Fibroblast of skin of right biceps (primary cell): ENCODE measurements at places on chromosomes 3 and 15.

DNA sequence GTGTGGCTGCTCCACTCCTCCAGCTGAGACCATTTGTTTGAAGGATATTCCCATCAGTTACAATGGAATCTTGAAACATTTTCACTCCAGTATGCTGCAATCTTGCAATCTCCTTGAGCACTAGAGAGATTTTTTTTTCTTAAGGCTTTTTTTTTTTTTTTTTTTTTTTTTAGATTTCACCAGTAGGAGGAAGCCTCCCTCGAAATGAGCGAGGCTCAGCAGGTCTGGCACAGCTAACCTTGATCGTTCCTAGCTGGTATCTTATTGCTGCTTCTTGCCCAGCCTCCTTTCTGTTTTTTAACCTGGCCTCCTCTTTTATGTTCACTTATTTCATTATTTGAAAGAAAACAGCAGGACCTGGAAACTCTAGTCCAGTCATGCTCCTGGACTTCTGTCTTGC is 48.1 kb downstream of the RAP2B start:
- DNase-seq: peak; percentile 35

GRCh38 chr3:187125319-187126031 is 13.8 kb downstream of the RPL39L start:
- DNase-seq: no peak

DNA sequence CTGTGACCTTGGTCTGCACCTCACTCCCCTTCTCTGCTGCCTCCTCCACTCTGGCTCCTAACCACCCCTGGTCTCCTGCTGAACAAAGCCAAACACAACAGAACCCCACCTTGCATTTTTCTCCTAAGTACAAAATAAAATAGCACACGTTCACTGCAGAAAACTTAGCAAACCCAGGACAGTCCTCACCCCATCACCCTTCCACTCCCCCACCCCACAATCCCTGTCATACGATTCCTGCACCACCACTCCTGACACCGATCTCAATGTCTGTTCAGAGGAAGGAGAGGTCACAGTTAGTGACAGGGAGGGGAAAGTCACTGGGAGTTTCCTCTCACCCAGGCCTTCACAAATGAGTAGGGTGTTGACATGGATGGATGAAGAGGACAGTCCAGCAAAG is 4.2 kb downstream of the VPS33B start:
- no peak for DNase-seq

- DNase-seq: no peak
Measured at GRCh38 chr3:178129109-178129508, 407.1 kb upstream of the KCNMB2 start.

GRCh38 chr3:141875893-141876380 is 506 bp upstream of the ATP1B3 start:
- peak; percentile 72 for DNase-seq

DNA sequence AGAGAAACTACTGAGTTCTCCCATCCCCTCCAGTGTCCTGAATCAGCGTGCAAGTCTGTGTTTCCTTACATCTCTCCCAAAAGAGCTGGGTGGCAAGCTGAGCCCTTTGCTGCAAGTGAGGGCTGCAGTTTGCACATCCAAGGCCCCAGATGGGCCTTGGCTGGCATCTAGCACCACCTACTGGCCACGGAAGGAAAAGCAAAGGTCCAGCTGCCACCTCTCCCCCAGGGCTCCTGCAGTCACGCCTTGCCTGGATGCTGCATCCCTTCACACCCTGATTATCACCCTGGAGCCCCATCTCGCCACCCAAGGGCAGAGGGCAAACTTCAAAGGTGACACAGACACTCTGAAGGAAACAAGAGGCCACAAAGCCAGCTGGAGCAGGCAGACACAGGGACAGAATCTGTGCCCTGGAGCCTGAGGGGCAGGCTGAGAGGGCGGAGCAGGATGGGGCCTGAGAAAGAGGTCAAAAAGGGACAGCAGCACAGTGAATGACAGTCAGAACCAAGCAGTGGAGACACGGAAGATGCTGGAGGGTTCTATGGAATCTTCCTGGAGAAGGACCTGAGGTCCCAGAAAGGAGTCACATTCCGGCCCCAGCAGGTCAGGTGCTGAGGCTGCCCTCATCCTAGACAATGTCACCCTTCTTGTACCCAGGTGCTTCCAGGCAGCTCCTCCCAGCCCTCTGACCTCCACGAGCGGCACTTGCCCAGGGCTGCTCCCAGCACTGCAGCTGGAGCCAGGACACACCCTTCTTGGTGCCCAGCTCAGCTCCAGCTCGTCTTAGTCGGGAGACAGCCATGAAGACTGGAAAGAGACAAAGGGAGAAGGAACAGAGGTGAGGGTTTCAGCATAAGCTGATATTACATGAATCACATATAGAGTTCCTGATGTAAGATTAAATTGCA is 18.3 kb upstream of the NTRK3 start:
- peak; percentile 58 for DNase-seq

GRCh38 chr15:65476903-65477302 is 40.6 kb downstream of the DPP8 start:
- peak; percentile 78 for DNase-seq

GRCh38 chr3:40623567-40623966 is 98.8 kb downstream of the ZNF621 start:
- peak; percentile 10 for DNase-seq

DNA sequence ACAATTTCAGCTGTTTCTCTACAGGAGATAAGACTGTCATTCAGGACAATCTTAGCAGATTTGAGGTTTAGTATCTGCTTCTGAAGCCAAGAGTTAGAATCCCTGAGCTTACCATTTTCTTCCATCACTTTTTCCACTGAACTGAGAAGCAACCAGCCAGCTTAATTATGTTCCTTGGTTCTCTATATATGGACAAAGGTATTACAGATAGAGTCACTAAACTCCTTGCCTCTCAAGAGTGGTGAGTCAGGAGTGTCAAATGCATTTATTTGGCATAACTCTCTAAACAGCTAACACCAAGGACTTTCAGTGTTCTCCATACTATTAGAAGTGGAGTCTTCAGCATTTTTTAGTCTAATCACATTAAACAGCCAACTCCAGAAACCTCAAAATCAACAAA is 239.3 kb downstream of the ALCAM start:
- peak; percentile 84 for DNase-seq

- peak; percentile 53 for DNase-seq
Measured at GRCh38 chr3:179181993-179182551, 33.9 kb downstream of the PIK3CA start.

DNA sequence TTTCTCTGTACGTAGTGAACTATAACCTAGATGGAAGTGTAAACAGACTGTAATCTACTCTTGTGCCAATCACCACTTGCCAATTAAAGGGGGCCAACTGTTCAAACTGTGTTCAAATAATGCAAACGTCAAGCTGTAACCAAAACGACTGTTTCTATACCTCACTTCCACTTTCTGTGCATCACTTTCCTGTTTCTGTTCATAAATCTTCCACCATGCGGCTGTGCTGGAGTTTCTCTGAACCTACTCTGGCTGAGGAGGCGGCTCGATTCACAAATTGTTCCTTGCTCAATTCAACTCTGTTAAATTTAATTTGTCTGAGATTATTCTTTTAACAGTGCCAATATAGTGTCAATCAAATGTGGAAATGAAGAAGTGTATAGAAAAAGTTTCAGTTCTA is 206.7 kb upstream of the TBC1D5 start:
- no peak for DNase-seq

GRCh38 chr15:67077641-67078215 is 12.3 kb downstream of the SMAD3 start:
- DNase-seq: no peak

DNA sequence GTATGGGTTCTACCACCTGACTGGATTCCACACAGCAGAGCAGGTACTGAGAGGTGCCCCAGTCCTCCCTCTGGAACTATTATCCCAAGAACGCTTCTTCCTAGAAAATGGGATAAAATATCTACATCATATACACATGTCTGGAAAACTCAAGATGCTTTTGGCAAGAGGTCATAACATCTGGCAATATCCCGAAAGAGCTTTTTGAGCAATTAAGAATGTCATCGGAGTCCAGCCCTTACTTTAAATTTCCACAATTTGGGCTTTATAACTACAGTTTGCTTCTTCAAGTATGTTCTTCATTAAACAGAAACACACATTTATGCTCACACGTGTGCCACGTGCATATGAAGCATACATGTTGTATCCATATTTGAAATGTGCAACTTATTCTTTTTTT is 365.9 kb upstream of the THBS1 start:
- peak; percentile 58 for DNase-seq

DNA sequence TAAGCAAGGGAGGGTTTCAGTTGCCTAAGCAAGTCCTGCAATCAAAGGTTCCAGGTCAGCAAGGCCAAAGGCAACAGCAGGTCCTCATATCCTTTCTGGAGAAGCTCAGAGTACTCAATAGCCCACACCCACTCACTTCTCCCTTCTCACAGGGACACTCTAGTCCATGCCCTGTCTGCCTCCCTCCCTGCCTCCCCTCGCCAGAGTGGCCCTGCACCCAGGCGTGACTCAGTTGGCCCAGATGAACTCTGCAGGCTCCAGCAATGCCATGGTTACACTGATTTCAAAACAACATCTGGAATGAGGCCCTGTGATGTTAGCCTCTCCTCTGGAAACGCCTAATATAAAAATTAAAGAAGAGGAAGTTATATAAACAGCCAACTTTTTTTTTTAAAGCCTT is 32.9 kb downstream of the IL16 start:
- DNase-seq: no peak

DNA sequence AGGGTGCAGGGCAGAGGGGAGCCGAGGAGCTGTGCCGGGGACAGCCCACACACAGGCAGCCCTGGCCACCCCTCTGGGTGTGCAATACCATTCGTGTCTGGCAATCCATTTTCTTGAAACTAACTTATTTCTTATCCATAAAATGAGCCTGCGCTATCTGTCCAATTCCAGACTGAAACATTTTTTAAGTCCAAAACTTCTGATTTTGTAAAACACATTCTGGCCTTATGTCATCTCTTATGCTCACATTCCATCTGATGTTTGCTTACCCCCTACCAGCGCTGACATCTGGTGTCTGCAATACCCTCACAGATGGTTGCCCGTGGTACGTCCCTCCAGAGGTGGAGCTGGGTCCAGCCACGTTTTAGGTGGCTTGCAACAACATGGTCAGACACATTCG is 31.8 kb downstream of the PCSK6 start:
- DNase-seq: no peak

GRCh38 chr15:77964193-77964592 is 113.3 kb downstream of the TBC1D2B start:
- DNase-seq: no peak

DNA sequence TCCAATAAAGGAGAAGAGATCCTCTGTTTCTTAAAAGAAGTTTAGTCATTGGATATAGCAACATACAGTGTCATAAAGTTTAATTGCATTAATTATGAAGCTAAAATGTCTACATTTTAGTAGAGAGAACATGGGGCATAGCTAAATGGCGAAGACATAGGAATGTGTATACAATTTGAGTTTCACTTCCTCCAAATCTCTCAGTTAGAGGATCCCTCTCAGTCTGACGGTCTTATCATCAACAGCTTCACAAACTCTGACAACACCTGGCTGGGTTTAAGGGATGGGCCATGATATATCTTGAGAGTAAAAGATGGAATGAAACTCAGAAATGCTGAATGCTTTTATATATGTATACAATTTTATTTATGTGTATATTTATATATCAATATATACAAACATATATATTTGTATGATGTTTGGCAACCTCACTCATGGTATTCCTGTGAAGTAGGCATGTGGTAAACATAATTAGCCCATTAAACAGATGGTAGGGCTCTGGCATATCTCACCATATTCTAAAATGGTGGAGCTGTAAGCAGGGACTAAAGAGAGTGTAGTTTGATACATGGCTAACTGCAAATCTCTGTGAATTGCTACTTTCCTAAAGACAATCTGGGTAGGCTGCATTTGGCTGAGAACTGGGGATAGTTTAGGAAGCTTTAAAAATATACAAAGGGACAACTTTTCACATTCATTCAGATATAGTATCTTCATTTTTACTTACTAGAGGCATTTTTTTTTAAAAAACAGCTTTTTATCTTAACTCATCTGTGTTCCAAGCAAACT is 111.6 kb downstream of the TIGIT start:
- DNase-seq: no peak

- no peak for DNase-seq
Measured at GRCh38 chr15:61318301-61318700, 89.2 kb upstream of the RORA start.

GRCh38 chr15:27797765-27798164 is 301.4 kb downstream of the OCA2 start:
- DNase-seq: no peak
